ENCODE measurements at places on chromosomes 5 and 9. TPM values are rescaled to one million over a fixed set of nuclear protein-coding genes. Genes with fewer than 3 reads are reported as not detected.

DNA sequence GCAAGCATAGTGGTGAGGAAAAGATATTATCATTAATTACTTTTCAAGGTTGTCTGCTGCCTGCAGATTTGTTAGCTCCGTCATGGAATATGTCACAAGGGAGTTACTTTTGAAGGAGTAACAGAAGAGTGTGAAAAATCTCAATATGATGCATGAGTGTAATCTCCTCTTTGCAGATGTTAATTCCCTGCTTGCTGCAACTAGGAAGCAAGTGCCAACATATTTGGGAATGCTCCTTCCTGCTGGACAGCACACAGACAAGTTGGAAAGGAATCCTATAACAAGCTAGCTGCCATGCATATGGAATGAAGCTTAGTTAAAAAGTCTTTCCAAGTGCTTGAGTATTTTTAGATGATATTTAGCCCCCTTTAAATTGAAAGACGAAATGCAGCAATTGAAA is 2023.6 kb upstream of the CDH6 start:
- H3K27me3 ChIP-seq, result no peaks in the 10 kb centered on the region
- no peak overlapping the region for H3K4me3 ChIP-seq
- H3K27ac ChIP-seq, result no peak overlapping the region

- H3K36me3 ChIP-seq, result no peaks in the 10 kb centered on the region
- peaks cover 61% of the 10 kb centered on the region for H3K27me3 ChIP-seq
- no peak overlapping the region for H3K27ac ChIP-seq
- no peak for DNase-seq
- H3K4me3 ChIP-seq, result no peak overlapping the region
These were observed 189.1 kb upstream of the CCNG1 start for GRCh38 chr5:163248333-163248732.

DNA sequence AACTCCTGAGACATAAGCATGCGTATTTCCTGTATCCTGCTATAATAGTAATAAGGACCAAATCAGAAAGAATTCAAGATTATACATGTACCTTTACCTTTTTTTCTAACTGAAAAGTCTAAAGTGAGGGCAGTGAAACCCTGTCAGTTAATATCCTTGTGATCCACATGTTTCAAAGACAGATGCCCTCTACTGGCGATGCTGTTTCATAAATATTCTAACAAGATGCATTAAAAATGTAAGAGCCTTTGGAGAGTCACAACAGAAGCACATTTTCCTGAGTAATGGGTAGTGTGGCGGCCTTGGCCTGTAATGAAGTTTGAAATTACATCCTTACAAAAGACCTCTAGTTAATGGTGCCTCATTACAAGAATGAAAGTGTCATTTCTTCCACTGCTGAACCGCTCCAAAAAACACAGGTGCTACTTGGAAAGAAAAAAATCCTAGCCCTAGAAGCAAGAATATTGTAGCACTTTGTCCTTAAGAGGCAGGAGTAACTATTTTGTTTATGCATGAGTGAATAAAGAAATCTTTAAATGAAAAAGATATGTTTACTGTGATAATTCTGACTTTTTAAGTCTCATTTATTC is 232.6 kb downstream of the EPB41L4A start:
- H3K36me3 ChIP-seq, result peaks cover 31% of the 10 kb centered on the region
- H3K4me1 ChIP-seq, result peaks cover 10% of the 10 kb centered on the region
- no peak overlapping the region for H3K27ac ChIP-seq
- no peak overlapping the region for H3K4me3 ChIP-seq
- DNase-seq, result peak; percentile 56

DNA sequence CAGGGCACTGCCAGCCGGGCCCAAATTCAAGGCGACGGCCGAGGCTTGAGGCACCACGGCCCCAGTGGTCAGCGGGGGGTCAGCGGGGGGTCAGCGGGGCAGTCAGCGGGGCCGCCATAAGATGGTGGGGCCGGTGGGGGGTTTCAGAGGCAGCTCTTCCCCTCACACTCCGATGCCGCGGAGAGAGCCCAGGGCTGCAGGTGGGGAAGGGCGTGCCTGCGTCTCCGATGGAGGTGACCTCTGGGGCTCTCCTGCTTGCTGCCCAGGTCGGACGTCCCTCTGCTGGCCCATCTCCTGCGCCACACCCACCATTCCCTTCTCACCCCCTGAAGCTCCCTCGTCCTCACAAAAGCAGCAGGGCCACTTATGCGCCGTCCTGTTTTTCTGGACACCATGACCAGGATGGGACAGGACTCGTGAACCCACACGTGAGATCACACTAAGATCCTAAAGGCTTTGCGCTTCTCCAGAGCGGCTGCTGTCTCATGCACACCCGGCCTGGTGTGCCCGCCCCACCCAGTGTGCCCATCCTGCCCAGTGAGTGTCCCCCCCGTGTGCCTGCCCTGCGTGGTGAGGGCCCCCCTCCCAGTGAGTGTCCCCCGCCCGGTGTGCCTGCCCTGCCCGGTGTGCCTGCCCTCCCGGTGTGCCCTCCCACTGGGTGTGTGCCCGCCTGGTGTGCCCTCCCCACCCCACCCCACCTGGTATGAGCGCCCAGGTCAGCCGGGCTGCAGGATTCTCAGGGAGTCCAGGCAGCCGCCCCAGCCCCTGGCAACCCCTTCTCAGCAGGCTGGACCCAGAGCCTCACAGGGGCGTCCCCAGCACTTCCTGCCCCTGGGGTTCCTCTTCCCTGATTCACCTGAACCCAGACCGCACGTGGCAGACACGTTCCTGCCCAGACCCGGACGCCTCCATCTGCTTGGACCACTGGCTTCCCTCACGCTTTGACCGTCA is 48.7 kb upstream of the NKD2 start:
- no peak overlapping the region for H3K4me3 ChIP-seq
- peaks cover 25% of the 10 kb centered on the region for H3K4me1 ChIP-seq
- H3K27me3 ChIP-seq, result peaks cover 22% of the 10 kb centered on the region
- H3K36me3 ChIP-seq, result no peaks in the 10 kb centered on the region

GRCh38 chr5:100898504-100899346 is 4.4 kb downstream of the ST8SIA4 start:
- no peak overlapping the region for H3K4me3 ChIP-seq
- H3K4me1 ChIP-seq, result peaks cover 16% of the 10 kb centered on the region
- no peaks in the 10 kb centered on the region for H3K27me3 ChIP-seq
- no peak for DNase-seq
- no peak overlapping the region for H3K27ac ChIP-seq

The ANXA2R gene
- total RNA-seq, result 1.3 TPM

The MAMDC4 gene
- total RNA-seq, result 11.8 TPM

The LCN12 gene
- 0.86 TPM for total RNA-seq

All from MCF 10A (cell line).